Activated naive CD4-positive, alpha-beta T cell treated with anti-CD3 and anti-CD28 coated beads, Interleukin-2, amount 10 ng/mL, durations not matched to agents 7 days and 5 days (primary cell): ENCODE measurements at places on chromosomes 6 and 20.

DNA sequence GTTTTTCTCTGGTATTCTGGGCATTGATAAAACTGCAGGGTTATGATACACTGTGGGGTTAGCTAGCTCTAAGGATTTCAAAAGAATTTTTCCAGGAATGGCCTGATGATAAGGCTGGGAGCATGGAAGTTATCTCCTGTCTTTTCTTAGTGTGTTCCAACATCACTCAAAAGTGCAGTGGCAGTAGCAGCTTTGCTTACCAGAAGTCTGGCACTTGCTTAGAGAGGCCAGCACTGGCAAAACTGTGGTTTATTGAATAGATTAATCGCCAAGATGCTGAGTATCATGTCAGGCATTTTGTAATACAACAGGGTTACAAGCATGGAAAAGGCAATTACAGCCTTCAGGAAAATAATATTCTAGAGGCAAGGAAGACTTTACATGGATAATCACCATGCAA lies 719.5 kb upstream of the GJE1 start:
- no peaks in the 10 kb centered on the region for H3K27me3 ChIP-seq
- no peaks in the 10 kb centered on the region for H3K4me1 ChIP-seq
- no peak overlapping the region for H3K4me3 ChIP-seq
- peaks cover 3% of the 10 kb centered on the region for H3K36me3 ChIP-seq

- no peak overlapping the region for H3K4me3 ChIP-seq
- DNase-seq, result no peak
- H3K27me3 ChIP-seq, result no peaks in the 10 kb centered on the region
- H3K4me1 ChIP-seq, result no peaks in the 10 kb centered on the region
- H3K36me3 ChIP-seq, result no peaks in the 10 kb centered on the region
These were observed 109.7 kb downstream of the DST start for GRCh38 chr6:56532766-56533551.

- H3K36me3 ChIP-seq, result peaks cover under 1% of the 10 kb centered on the region
- no peak for DNase-seq
- H3K4me1 ChIP-seq, result peaks cover 11% of the 10 kb centered on the region
- H3K27ac ChIP-seq, result no peak overlapping the region
- H3K27me3 ChIP-seq, result peaks cover 82% of the 10 kb centered on the region
These were observed 4.6 kb downstream of the PPP1R3G start for GRCh38 chr6:5089481-5090438.

GRCh38 chr6:43181621-43181941 lies 415 bp upstream of the CUL9 start:
- H3K27ac ChIP-seq, result peak overlapping the region; percentile 70
- H3K36me3 ChIP-seq, result peaks cover 34% of the 10 kb centered on the region
- peaks cover 51% of the 10 kb centered on the region for H3K4me1 ChIP-seq
- H3K27me3 ChIP-seq, result no peaks in the 10 kb centered on the region
- peak overlapping the region; percentile 97 for H3K4me3 ChIP-seq

DNA sequence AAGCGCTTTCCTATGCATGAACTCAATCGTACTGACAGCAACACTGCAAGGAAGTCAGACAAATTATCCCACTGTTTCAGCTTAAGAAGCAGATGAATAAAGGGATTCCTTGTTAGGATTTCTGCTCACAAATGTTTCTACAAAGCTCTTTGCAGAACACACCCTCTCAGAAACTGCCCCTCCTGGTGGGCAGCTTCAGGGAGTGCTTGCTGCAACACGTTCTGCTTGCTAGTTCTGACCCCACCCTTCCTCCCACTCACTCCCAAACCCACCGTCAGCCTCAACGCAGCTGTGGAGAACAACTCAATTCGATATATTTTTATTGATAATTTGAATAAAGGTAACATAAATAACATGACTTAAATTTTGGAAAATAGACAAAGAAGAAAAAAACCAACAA lies 250.8 kb upstream of the PRDM1 start:
- H3K27ac ChIP-seq, result no peak overlapping the region
- H3K27me3 ChIP-seq, result peaks cover 5% of the 10 kb centered on the region
- H3K36me3 ChIP-seq, result no peaks in the 10 kb centered on the region
- H3K4me1 ChIP-seq, result peaks cover 19% of the 10 kb centered on the region
- H3K4me3 ChIP-seq, result no peak overlapping the region
- DNase-seq, result no peak
